ENCODE measurements at places on chromosomes 13 and 19.

DNA sequence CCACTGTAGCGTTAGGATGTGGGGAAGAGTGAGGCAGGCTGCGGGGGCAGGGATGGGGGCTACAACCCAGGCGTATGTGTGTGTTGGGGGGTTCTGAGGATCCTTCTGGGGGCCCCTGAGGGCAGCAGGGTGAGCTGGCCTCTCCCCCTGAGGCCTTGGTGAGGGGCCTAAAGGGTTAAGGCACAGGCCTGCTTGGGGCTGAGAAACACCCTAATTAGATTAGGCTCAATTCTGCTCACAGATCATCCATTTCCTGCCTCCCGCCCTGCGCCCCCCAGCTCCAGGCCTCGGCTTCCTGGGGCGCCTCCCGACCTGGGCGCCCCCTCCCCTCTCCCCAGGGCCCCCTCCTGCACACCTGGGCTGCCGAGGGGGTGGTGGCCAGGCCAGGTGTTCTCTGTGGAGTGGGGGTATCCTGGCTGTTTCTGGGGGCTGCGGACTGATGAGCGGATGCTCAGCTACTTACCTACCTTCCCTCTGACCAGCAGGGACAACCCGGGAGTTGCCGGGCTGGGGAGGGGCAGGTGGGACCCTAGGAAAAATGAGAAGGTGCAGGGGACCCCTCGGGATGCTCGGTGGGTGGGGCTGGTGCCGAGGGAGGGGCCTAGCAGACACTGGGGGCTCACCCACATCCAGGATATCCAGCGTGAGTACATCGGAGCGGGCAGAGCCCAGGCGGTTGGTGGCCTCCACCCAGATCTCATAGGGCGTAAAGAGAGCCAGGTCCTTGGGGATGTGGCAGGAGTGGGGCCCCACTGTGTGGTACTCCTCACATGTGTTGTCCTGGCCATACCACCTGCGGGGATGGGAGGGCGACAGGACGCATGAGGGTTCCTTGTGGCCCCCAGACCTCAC lies 8.6 kb downstream of the CRLF1 start:
- DNase-seq: no peak

DNA sequence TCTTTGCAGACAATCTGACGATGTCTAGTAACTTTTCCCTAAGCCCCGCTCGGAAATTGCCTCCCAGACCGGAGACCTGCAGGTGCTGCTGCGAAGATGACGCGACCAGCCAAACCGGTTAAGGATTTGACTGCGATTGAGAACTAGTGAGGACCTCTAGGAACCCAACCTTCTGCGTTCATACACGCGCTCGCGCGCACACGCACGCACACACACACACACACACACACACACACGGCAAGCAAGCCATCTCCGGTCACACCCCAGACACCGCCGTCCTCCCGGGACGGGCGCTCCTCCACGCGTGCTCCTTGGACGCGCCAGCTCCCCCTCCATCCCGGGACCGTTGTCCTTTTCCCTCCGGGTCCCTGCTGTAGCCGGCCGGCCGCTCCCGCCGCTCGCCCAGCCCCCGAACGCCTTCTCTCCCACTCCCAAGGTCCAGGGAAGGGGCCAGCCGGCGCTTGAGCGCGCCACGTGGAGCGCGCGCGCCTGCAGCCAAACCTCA lies 1.2 kb downstream of the TBC1D4 start:
- peak; percentile 25 for DNase-seq

- no peak for DNase-seq
Observed at GRCh38 chr13:95367309-95367843, 66.1 kb upstream of the ABCC4 start.

DNA sequence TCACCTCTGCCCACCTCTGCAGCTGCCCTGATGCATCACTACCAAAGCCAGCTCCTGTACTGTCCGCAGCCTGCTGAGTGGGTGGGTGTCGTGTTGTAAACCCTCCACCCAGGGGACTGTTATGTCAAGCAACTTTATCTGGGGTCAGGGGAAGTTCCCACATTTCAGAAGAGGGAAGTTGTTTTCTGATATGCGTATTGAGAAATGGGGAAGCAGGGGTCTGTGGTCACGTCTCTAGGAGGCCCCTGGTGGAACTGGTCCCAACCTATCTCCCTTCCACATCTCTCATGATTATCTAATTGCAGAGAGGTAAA lies 31.2 kb downstream of the CLEC17A start:
- DNase-seq: no peak

- no peak for DNase-seq
Observed at GRCh38 chr13:95174517-95174916, 126.7 kb downstream of the ABCC4 start.

- no peak for DNase-seq
Observed at GRCh38 chr19:16315825-16316505, 8.7 kb upstream of the KLF2 start.

DNA sequence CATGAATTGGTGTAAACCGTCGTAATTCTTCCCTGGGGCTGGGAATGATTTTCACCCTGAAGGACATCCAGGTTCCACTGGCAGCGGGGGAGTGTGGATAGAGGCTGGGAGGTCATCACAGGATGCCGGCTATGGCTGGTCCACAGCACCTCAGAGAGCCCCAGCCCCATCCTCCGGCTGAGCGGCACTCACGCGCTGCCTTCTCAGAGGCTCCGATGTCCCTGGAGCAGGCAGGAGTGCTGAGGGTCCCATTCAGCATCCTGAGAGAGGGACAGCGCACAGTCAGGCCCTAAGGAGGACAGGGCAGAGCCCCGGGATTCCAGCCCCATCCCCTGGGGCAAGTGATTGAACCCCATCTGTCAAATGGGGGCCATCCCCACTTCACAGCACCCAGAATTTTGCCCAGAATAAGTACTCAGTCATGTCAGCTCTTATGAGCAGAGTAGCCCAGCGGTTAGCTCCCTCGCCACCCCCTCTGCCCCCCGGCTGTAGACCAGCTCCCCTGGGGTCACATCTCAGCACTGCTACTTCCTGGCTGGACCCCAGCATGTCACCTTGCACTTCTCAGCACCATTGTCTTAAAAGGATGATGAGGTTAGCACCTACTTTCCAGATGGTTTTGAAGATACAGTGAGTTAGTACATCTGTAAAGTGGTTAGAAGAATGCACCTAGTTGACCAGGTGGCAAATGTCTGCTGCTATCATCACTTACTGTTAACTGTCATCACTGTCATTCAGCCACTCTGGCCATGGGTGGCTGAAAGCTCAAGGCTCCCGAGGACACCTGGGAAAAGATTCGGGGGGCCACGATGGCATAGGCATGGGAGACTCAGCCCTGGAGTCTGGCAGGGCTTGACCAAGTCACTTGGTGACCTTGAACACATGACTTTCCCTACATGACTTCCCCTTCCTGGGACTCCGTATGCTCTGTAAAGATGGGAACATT lies 11.9 kb downstream of the GRAMD1A start:
- DNase-seq: no peak

DNA sequence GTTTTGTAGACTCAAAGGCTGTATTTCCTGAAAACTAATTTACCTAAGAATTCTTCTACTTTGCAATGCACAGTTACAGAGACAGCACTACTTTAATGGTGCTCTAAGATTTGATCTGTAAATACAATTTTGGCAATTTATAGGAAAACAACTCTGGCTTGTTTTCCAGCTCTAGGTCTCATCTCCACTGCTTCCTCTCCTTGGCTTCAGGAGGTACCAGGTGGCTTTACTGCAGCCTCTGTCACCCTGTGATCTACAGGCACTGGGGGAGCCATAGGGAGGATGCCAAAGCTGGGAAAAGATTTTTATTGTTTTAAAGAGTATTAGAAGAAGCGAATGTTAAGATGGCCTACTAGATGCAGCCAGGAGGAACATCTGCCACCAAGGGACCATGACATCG lies 1563.6 kb downstream of the OLFM4 start:
- no peak for DNase-seq

DNA sequence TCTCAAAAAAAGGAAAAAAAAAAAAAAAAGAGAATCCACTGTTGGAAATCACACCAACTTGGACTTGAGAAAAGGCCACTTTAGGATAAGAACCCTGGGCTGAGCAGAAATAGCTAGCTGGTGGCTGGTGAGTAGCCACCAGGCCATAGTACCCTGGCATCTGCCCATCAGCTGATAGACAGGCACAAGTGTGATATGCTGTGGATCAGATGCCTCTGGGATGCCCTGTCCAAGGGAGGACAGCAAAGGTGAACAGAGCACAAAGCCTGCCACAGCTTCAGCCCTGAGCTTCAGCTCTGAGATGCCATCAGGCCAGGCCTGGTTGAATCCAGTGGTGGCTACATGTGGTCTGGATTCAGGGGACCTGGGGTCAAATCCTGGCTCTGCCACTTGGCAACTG lies 8.7 kb downstream of the SIRT2 start:
- DNase-seq: no peak

- no peak for DNase-seq
Observed at GRCh38 chr19:37899966-37900365, 6.4 kb downstream of the WDR87 start.

DNA sequence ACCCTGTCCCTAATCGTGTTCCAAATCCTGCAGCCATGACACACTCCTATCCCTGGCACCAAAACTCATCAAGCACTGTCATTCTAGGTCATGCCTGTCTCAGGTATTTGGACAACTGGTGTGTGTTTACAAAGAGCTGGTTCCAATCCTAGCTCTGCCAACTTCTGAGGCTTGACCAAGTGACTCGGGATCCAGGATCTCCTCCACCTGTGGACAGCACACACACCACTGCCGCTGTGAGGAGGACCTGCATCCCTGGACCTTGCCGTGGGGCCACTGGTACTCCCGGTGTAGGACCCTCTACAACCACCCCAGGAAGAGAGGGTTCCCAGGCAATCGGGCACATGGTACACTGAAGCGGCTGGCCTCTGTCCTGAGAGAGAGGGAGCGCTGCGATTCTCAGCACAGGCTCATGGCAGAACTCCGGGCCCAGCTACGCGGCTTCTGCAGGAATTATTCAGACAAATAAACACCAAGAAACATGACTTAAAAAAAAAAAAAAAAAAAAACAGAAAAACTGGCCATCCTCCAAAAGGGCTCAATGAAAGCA lies 20.4 kb downstream of the MLLT1 start:
- DNase-seq: no peak

GRCh38 chr19:46724468-46724867 lies 7.6 kb upstream of the PRKD2 start:
- DNase-seq: no peak

GRCh38 chr13:59671881-59672280 lies 491.8 kb downstream of the DIAPH3 start:
- no peak for DNase-seq

DNA sequence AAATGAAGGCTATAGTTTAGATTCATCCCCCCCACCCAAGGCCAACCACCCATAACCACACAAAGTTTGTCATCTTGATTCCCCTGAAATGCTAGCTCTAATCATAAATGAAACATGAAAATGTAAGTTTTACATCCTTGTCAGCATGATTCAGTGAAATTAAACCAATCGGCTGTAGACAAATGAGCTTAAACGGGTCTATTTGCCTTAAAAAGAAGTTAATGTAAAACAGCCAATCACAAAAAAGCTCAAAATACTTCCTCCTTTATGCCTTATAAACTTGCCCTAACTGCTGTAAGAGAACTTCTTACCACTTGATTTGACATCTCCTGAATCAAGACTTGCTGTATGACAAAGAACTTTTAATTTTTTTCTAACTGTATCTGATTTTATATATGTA lies 34.5 kb upstream of the MRI1 start:
- DNase-seq: no peak

- DNase-seq: no peak
Observed at GRCh38 chr13:80778297-80778696, 437.4 kb upstream of the SPRY2 start.

GRCh38 chr19:17268754-17269153 lies 1.5 kb downstream of the BABAM1 start:
- no peak for DNase-seq

DNA sequence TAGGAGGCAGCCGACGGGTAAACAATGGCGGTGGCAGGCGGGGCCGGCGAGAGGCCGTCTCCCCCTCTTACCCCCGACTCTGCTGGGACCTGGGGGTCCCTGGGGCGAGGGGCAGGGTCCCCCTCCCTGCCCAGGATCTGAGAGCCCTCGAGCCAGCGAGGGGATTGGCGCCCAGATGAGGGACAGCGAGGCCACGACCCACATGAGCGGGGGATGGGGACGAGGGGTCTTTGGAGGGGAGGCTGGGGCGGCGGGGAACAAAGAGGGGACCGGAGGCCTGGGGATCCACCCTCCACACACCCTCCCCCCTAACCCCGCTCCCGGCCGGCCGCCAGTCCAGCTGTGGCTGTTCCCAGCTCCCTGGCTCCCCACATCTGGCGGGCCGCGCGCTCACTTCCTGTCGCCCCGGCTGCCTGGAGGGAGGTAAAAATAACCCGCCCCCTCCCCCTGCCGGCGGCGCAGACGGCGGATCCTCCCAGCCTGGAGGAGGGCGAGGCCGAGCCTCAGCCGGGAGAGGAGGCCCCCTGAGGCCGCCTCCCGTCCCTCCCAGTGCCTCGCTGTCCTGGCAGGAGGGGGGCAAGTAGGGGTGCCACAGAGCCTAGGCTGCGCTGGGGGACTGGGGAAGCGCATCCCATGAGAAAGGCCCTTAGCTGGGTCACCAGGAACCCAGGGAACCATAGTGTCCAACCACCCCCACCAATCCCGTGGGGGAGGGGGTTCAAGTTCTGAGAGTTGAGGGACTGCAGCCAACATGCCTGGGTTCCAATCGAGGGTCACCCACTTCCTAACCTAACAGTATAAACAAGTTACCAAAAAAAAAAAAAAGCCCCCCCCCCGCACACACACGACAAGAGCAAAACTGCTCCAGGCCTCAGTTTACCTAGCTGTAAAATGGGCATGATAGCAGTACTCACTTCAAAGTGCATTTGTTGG lies 29.3 kb upstream of the NANOS3 start:
- DNase-seq: peak; percentile 78

- DNase-seq: no peak
Observed at GRCh38 chr19:512547-513365, 5.5 kb downstream of the TPGS1 start.

- no peak for DNase-seq
Observed at GRCh38 chr13:74452881-74453280, 318.7 kb upstream of the KLF12 start.

- no peak for DNase-seq
Observed at GRCh38 chr19:33392341-33393285, 19.1 kb downstream of the CEBPG start.

DNA sequence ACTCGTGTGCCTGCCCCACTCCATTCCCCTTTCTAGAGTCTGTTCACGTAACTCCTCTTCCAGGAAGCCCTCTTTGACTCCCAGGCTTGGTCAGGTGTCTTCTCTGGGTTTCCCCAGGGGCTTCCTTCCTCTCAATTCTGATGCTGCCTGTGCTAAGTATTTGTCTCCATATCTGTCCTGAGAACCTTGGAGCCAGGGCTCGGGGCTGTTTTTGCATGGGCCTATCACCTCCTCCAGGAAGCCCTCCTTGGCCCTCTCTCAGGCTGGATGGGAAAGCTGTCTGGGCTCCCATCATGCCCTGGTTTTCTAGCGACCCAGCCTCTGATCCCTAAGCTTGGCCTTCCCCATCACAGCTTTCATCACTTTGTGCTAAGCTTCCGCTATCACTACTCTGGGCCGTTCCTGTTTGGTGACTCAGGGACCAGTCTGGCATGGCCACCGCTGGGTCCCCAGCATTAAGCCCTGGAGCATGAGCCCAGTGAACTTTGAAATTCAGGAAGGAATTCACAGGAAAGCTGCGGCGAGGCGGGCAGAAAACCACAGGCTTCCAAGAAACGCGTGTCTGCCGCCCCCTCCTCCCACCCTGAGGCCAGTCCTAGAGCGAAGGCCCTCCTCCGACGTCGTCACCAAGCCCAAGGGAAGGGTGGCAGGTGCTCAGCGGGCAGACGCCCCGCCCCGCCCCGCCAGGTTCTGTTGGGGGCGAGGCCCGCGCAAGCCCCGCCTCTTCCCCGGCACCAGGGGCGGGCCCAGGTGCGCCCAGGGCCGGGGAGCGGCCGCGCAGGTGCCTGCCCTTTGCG lies 486 bp upstream of the SPINT2 start:
- DNase-seq: peak; percentile 62

- DNase-seq: no peak
Observed at GRCh38 chr19:53076984-53077383, 26.2 kb downstream of the ZNF160 start.
